Brain pericyte (primary cell): ENCODE measurements at places on chromosomes 4 and X.

DNA sequence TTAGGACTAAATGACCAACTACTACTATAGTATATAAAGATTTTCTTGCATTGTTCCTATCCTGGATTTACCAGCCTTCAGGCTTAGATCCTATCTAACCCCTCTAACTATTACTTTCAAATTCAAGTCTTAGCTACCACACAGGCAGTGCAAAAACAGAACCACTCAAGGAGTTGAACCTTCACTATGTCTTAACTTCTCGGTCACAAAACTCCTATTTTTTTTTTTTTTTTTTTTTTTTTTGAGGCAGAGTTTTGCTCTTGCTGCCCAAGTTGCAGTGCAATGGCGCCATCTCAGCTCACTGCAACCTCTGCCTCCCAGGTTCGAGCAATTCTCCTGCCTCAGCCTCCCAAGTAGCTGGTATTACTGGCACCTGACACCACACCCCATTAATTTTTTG, 6.3 kb upstream of the FAM200B start:
- DNase-seq: no peak

DNA sequence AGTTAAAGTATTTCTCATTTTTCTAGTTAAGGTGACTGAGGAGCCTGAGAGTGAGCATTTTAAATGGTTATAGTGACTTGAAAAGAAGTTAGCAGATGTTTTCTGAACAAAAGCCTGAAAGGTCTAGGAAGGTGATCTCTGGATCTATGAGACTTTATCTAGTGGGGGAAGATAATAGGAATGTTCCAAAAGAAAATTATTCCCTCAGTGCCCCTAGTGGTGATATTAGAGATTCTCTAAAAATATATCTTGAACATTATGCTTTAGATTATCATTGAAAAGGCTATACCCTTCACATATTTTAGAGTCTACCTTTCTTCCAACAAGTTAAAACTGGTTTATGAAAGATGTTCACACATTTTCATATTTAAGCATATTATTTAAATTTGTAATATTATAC, 69.0 kb upstream of the SPANXN1 start:
- DNase-seq: no peak

- DNase-seq: no peak
Observed at GRCh38 chrX:8433109-8434062, 31.2 kb upstream of the VCX3B start.

DNA sequence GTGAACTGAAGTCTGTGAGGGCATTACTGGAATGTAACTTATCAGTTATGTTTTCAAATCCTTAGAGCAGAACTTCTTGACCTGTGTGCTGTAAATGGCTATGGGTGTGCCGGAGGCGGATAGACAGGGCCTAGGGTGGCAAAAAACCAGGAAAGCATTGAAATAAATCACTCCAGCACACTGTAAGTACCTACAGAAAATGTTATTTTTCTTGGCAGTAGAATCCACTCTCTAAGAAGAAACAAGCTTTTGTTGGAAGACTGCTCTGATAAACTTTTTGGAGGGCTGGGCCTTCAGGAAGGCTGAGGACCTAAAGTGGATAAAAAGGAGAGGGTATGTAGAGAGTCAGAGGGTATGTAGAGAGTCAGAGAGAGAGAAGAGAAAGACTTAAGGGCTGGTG, 14.9 kb downstream of the CPE start:
- no peak for DNase-seq

GRCh38 chr4:144611850-144612249, 34.1 kb upstream of the HHIP start:
- DNase-seq: no peak
